Smooth muscle cell of the umbilical artery (primary cell): ENCODE measurements at places on chromosomes 4 and X. TPM values are rescaled to one million over a fixed set of nuclear protein-coding genes. Genes with fewer than 3 reads are reported as not detected.

GPR119 gene
- not detected in 2 replicates for total RNA-seq

EIF4E gene
- total RNA-seq, result 229 and 397 TPM in 2 replicates

HEPH gene
- total RNA-seq, result 1.5 and 109 TPM in 2 replicates

ADH4 gene
- total RNA-seq, result not detected in 2 replicates

MEPE gene
- not detected in 2 replicates for total RNA-seq

CENPVL2 gene
- not detected in 2 replicates for total RNA-seq

PTPN13 gene
- total RNA-seq, result 46.9 TPM in 2 replicates

PPARGC1A gene
- total RNA-seq, result 0.05 TPM in 1 of 2 replicates, not detected in the other

SHROOM4 gene
- 2.4 and 2.7 TPM in 2 replicates for total RNA-seq

DCAF8L2 gene
- not detected in 2 replicates for total RNA-seq

PPP2R2C gene
- total RNA-seq, result 0.18 TPM in 1 of 2 replicates, not detected in the other

SYTL5 gene
- total RNA-seq, result 0.55 and 0.89 TPM in 2 replicates

H2BW2 gene
- not detected in 2 replicates for total RNA-seq

GASK1B gene
- 103 and 160 TPM in 2 replicates for total RNA-seq

JCHAIN gene
- 1.2 TPM in 1 of 2 replicates, not detected in the other for total RNA-seq

PRRG3 gene
- not detected in 2 replicates for total RNA-seq

SPANXC gene
- total RNA-seq, result not detected in 2 replicates

LPAR4 gene
- not detected in 2 replicates for total RNA-seq

HPRT1 gene
- total RNA-seq, result 24.6 and 30.9 TPM in 2 replicates

FGFR3 gene
- 0.59 and 1.3 TPM in 2 replicates for total RNA-seq

SFRP2 gene
- not detected in 2 replicates for total RNA-seq
